ENCODE measurements at places on chromosomes 5 and 9.

- DNase-seq: no peak
These were observed 217.2 kb downstream of the TARS1 start for GRCh38 chr5:33657804-33658440.

DNA sequence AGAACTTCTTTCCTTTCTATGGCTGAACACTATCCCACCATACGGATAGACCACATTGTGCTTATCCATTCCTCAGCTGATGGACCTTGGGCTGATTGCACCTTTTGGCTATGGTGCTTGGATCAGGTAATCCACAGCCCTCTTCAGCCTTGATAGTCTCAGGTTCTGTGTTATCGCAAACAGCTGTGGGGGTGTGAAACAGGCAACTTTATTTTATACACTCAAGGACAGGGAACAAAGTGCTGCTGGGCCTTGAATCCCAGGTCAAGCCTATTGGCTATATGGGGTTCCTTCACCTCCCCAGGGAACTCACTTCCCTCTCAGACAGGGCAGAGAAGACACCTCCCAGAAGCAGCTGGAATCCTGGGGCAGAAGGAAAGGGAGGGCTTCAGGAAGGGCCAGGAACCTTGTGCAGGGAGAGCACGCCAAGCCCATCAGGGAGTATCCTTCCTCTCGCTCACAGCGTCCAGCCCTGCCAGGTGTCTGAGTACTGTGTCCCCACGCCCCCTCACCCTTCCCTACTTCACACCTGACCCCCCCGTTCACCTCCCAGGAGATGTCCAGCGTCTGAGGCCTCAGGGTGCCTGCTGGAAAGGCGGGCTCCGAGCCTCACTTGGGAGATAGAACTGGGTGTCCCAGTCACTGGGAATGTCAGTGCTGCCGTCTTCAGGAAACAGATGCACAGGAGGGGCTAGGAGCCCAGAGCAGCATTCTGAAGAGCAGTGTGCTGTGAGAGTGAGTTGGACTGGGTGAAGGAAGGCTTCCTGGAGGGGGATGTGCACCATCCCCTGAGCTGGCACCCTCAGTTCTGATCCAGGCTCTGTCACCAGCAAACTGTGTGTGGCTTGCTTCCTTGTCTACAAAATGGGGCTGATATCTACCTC is 32.8 kb downstream of the AFAP1L1 start:
- DNase-seq: no peak

DNA sequence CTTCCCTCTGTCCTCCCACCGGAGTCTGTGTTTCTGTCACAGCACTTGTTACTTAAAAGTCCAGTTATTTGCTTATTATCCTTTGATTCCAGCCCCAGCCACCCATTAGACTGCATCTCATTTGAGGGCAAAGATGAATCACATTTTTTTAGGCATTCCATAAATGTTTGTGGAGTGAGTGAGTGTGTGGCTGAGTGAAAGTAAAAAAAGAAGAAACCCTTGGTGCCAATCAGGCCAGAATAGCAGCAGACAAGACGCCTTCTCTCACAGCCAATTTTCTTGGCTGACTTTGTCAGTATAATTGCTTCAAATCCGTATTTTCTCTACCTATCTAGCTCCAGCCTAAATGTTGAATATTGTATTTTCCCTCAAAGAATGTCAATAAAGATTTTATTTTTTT is 613.0 kb upstream of the WWC1 start:
- no peak for DNase-seq

- no peak for DNase-seq
These were observed 523.5 kb downstream of the CAAP1 start for GRCh38 chr9:26369093-26369492.

GRCh38 chr5:103254921-103255320 is 3.6 kb upstream of the MACIR start:
- no peak for DNase-seq

DNA sequence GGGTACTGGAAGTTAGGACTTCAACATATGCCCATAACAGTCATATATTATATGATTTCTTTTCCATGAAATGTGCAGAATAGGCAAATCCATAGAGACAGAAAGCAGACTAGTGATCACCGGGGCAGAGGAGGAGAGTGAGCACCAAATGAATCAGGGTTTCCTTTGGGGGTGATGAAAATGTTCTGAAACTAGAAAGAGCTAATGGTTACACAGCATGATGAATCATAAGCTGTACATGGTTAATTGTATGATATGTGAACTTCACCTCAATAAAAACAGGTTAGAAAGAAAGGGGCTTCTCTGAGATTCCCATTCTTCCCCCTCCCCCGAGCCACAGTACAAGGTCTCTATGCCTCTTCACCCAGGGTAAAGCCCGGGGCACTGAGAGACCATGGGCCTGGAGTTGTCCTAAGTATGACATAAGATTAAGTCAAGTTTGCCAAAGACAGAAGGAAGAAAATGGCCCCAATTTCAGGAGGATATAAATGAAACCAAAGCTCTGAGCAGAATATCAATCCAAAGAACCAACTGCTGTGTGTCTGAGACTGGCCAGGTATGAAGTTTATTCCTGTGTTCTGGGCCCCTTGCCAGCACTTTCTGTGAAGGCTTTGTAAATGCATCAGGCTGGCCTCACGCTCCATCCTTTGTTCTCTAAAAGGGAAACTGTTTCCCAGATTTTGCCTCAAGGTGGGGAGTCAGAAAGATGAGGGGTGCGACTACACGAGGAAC is 243.8 kb downstream of the CDK5RAP2 start:
- no peak for DNase-seq

GRCh38 chr5:93322974-93323860 is 257.8 kb downstream of the NR2F1-AS1 start:
- DNase-seq: no peak

GRCh38 chr5:113520429-113520828 is 6.9 kb downstream of the YTHDC2 start:
- peak; percentile 6 for DNase-seq

DNA sequence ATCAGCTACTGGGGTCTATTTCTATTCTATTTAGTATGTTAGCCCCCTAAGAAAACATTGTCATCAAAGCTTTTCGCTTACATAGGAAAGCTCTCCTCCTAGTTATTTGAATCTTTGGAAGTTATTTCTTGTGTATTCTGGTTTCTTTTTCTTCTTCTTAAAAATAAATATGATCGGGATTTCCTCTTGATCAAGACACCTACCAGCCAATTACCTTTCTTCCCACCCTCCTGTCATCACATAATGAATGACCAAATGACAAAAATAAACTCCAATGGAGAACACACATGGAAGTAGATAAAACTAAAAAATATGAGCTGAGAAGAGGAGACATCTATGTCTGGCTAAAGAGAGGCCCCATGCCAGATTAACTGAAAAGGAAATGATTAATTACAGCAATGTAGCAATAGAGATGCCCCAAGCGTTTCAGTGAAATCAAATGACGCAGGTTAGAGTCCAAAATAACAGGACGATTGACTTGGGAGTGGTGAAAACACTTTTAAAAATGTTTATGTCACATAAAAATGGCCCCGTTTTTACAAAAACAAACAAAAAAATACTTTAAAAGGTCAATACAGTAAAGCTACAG is 59.5 kb upstream of the PCSK1 start:
- no peak for DNase-seq

DNA sequence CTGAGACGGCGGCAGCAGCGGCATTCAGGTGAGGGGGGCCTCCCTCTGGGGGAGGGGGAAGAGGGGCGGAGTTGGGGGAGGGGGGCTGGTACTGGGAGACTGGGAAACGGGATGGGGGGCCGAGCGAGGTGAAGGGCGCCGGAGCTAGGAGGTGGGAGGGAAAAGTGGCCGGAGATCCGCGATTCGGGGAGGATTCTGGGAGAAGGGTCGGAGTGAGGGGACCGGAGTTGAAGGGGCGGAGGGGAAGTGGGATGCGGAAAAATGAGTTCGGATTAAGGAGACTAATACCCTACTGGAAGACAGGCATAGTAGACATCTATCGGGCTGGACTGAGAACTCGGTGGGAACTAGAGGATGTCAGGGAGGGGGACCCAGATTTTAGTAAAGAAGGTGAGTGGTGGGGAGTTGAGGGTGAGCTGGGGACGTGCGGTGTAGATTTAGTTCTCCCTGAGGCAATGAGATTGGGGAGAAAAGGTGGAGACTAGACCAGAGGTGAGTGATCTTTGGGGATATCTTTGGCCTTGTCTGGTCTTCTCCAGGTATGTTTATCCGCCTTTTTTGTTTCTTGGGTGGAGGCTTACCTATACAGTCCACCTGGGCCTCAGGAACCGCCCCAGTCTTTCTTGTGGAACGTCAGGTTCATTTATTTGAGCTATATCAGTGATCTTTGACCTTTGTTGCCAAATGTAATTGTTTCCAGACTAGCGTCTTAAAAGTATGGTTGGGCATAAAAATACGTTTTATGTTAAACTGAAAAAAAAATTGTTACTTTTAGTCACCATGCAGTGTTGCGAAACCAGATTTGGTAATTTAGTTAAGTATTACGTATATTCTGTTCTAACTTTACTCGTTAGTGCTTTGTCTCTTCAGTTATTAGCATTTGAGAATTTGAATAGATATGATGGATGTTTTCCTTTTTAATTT is 632 bp downstream of the UBAP1 start:
- no peak for DNase-seq

All from H54 (cell line).